K562 (cell line): ENCODE measurements at places on chromosomes 6 and 20.

GRCh38 chr6:69390125-69390524 is 406.7 kb downstream of the LMBRD1 start:
- DNase-seq: no peak

DNA sequence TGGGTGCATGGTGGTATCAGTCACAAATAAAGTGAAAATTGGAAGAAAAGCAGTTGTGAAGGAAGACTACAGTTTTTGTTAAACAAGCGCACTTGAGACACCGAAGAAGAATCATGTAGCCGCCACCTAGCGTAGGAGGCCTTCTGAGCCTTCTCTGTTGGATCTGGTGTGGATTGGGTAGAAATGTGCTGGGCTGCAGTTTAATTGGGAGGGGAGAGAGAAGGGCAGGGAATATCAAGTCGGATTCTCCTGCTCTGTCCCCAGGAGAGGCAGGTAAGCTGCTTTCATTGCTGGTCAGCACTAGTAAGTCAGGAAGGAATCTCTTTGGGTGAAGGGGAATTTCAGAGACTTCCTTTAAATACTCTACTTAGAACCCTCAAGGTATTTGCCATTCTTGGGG is 1.2 kb upstream of the FABP7 start:
- no peak for DNase-seq

DNA sequence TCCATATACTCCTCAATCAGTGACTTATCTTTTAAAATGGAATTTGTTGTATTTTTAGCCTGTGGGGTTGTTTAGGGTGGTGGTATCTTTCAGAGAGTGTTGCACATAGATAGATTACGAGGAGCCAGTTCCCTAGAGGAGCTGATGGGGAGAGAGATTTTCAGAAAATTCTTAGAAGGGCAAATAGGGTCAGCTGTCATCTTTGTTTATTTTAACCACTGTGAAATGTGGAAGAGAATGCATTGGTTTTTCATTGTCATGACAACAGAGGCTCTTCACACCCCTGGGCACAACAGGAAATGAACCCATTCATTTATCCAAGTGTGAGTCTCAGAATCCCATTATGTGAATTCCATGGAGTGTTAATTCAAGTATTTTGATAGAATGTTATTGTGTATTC is 188.4 kb downstream of the JARID2 start:
- DNase-seq: peak; percentile 38

DNA sequence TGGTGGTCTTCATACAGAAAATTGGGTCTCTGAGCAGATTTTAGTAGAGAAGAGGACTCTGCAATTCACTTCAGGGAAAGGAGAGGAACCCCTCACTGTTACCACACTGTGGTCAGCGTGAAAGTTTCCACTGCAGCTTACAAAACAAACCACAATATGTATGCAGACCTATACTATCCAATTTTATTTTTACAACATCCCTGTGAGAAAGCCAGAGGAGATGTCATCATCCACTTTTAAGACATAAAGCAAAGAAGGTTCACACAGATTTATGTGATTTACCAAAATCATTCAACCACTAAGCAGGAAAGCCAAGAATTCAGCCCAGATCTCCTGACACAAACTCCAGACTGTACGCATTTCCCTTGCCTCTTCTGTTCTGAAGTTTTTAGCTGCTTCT is 442.4 kb downstream of the FRK start:
- no peak for DNase-seq

DNA sequence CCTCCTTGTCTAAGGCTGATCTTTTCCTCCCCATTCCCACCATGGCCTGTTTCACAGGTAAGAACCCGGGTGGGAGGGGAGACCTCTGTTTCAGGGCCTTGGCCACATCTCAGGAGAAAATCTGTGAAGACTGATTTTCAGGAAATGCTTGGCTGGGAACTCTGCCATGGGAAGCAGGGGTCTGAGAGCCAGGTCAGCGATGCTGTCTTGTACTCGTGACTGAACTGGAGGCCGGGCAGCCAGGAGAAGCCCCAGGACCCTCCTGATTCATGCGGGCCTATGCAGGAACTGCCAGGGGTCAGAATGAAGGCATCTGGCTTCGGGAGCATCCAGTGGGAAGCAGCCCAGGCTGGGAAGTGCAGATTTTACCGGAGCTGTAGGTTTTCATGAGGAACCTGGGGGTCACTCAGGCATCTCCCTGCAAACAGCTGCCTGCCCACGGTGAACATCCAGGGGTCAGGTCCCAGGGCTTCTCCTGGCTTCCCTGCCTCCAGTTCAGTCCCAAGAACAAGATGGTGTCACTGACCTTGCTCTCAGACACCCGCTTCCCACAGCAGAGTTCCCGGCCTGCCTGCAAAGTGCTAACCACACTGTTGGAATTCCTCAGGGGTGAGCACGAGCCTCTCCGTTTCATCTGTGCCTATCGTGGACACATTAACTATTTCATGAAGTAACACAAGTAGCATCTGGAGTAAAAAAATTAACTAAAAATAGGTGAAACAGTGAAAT is 90.2 kb upstream of the SULF2 start:
- no peak for DNase-seq

- no peak for DNase-seq
Measured at GRCh38 chr20:62354031-62354808, 12.9 kb downstream of the LAMA5 start.
